LoVo (cell line): ENCODE measurements at places on chromosomes 2 and 18.

- DNase-seq, result no peak
Measured at GRCh38 chr2:134926231-134926931, 7.8 kb downstream of the CCNT2 start.

GRCh38 chr2:231677632-231678104 is 30.7 kb upstream of the PTMA start:
- DNase-seq, result peak; percentile 82

- no peak for DNase-seq
Measured at GRCh38 chr2:178220814-178221213, 26.5 kb downstream of the OSBPL6 start.

- DNase-seq, result peak; percentile 63
Measured at GRCh38 chr18:70334728-70335329, 46.0 kb downstream of the SOCS6 start.

GRCh38 chr2:217736776-217737550 is 265.8 kb downstream of the TNS1 start:
- DNase-seq, result no peak

GRCh38 chr18:52499016-52499415 is 159.0 kb downstream of the DCC start:
- DNase-seq, result no peak

DNA sequence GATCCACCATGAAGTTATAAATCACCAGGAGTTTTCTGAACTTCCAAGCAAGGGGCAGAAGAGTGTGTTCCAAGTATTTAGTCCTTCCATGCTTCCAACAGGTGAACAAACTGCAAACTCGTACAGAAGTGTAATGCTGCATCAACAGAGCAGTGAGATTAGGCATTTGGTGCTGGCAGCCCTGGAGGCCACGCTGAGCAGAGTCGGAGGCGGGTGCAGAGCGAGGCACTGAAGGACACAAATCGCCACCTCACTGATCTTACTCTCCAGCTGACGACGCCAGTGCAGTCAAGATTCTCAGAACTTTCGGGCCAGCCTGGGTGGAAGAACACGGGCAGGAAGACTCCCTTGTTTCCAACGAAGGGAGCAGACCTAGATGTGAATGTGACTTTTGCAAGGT is 39.2 kb downstream of the SERPINE2 start:
- no peak for DNase-seq

DNA sequence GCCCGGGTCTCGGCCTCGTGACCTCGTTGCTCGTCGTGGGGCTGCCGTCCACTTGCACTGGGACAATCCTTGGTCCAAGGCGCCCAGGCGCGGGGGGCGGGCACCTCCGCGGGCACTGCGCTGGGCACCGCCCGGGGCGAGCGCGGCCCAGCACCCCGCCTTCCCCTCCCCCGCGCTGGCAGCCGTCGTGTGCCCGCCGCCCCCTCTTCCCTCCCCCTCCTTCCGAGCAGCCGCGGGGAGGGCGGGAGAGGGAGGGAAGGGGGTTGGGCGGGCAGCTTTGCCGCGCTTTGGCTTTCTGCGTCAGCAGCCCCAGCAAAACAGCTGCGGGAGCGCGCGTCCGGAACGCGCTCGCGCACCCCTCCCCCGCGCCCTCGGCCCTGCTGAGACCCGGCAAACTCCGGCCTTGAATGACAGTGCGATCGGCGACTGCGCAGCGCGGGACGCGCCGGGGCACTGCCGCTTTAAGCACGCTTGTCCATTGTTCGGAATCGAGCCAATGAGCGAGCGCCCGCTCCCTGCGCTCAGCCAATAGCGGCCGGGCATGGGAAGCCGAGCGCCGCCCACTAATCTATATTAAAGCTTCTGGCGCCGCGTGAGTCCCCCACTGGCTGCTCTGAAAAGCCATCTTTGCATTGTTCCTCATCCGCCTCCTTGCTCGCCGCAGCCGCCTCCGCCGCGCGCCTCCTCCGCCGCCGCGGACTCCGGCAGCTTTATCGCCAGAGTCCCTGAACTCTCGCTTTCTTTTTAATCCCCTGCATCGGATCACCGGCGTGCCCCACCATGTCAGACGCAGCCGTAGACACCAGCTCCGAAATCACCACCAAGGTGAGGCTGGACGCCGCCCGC is at the start of gene PTMA:
Gene PTMA (plus strand): TSS at position 599 of the 846 bp plus-strand sequence. CDS start 182 bp downstream, at position 781.
- peak; percentile 97 for DNase-seq

- DNase-seq, result no peak
Measured at GRCh38 chr2:100057901-100058261, 84.5 kb downstream of the AFF3 start.
